Endothelial cell of coronary artery (primary cell): ENCODE measurements at places on chromosomes 6 and 20. TPM values are rescaled to one million over a fixed set of nuclear protein-coding genes. Genes with fewer than 3 reads are reported as not detected.

Gene CLVS2
- total RNA-seq: under 0.01 TPM in 1 of 2 replicates, not detected in the other

Gene CLPSL2
- total RNA-seq: not detected in 2 replicates

Gene RAB44
- total RNA-seq: under 0.01 TPM in 2 replicates

Gene PCSK2
- total RNA-seq: not detected in 2 replicates

Gene ZSCAN12
- total RNA-seq: 2.7 and 6.3 TPM in 2 replicates

Gene CST5
- total RNA-seq: not detected in 2 replicates

Gene REPS1
- total RNA-seq: 26.2 and 29.9 TPM in 2 replicates

Gene GPR31
- total RNA-seq: not detected in 2 replicates

Gene NMBR
- not detected in 2 replicates for total RNA-seq

Gene COL20A1
- not detected in 2 replicates for total RNA-seq

Gene MYB
- 0.09 and 0.19 TPM in 2 replicates for total RNA-seq

Gene GRIK2
- total RNA-seq: 1.3 TPM in 1 of 2 replicates, not detected in the other

Gene SNAP91
- total RNA-seq: not detected in 2 replicates

Gene RAET1E
- total RNA-seq: under 0.01 and 0.09 TPM in 2 replicates

Gene SLC35D3
- not detected in 2 replicates for total RNA-seq

Gene ATAT1
- total RNA-seq: 3.0 and 3.1 TPM in 2 replicates

Gene SAMD10
- 1.8 and 2.2 TPM in 2 replicates for total RNA-seq

Gene TP53TG5
- not detected in 2 replicates for total RNA-seq

Gene KHDRBS2
- not detected in 2 replicates for total RNA-seq

Gene HRH3
- not detected in 2 replicates for total RNA-seq

Gene RBBP8NL
- not detected in 2 replicates for total RNA-seq

Gene ID1
- 223 and 245 TPM in 2 replicates for total RNA-seq

Gene OVOL2
- total RNA-seq: not detected in 2 replicates
